Large intestine (tissue), 12 donors: ENCODE measurements at places on chromosomes 4 and X. TPM values are rescaled to one million over a fixed set of nuclear protein-coding genes. Genes with fewer than 3 reads are reported as not detected.

Gene NHSL2
- 3.3 TPM for polyA plus RNA-seq

GRCh38 chr4:134219043-134219442, 17.5 kb upstream of the PABPC4L start:
- DNase-seq = no peak

DNA sequence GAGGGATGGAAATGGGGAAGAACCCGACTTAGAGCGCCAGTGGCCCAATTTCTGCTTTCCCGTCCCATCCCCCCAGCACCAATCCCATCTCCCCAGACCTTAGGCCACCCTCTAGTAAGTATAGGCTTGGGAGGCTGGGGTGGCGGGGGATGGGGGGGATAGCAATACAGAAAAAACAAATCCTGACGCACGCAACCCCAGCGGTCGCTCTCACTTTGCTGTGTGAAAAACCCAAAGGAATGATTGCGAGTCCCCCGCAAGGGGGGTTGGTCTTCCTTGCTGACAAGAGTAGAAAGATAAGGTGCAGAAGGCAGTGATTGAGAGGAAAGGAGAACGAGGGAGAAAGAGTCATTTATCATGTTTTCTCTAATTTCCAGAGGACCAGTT, 863 bp downstream of the CPE start:
- no peak for DNase-seq

Gene EVC2
- 1.3 TPM for polyA plus RNA-seq

GRCh38 chr4:153787061-153787560, 1.8 kb downstream of the SFRP2 start:
- no peak for DNase-seq

GRCh38 chr4:1201851-1202525, 29.6 kb upstream of the SPON2 start:
- DNase-seq = peak; percentile 54

GRCh38 chr4:15420642-15421041, 7.2 kb upstream of the C1QTNF7 start:
- DNase-seq = no peak

GRCh38 chrX:21319323-21319722, 54.9 kb upstream of the CNKSR2 start:
- DNase-seq = no peak

GRCh38 chr4:140996766-140997165, 136.5 kb downstream of the RNF150 start:
- DNase-seq = no peak

- DNase-seq = no peak
Observed at GRCh38 chr4:115042496-115042895, 70.9 kb downstream of the NDST4 start.
